ENCODE measurements at places on chromosomes 7 and 10.

DNA sequence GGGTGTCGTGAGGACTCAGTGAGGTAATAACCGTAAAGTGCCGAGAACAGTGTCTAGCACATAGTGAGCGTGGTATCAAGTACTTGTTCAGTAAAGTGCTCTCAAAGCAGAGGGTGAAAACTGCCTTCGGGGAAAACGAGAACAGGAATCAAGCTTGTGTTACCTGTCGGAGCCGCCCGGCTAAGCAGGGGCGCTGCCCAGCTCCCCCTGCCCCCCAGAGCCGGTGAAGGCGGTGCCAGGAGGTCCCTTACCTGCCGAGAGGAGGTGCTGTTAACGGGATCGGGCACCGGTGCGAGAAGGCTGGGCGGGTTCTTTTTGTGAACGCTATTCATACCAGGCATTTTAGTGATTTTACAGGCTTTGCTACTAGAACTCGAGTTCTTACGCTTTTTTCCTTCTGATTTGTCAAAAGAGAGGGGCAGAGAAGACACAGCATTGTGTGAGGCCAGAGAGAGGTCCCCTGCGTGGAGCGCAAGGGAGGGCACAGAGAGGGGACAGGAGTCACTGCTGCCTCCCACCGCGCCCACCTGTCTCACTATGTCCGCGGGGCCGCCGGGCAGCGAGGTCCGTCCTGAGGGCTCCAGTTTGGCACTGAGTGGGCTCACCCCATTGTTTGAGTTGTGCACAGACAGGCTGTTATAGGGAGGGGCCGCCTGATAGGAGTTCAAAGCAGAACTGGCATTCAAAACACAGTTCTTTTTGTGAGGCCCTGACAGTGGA lies 32.5 kb upstream of the EFCAB10 start:
- ATAC-seq, result no peak

DNA sequence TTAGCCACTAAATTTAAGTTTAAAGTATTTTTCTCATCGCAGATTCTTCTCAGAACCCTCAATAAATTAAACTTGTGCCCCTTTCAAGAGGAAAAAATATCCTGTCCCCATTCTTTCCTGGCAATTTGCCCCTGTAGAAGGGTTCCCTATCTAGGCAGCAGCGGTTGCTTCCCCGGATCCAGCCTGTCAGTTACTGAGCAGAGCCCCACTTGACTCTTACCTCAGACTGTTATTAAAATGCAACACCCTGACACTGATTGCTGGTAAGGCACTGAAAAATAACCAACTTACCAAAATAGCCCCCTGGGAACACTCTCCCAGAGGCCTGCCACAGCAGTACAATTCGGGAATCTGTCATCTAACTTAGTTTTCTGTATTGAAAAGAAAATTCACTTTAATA lies 13.9 kb downstream of the LMTK2 start:
- ATAC-seq, result no peak

- peak; percentile 79 for ATAC-seq
Measured at GRCh38 chr7:102811942-102812678, 63.3 kb downstream of the FAM185A start.

GRCh38 chr10:116082206-116082605 lies 190.8 kb downstream of the GFRA1 start:
- no peak for ATAC-seq

DNA sequence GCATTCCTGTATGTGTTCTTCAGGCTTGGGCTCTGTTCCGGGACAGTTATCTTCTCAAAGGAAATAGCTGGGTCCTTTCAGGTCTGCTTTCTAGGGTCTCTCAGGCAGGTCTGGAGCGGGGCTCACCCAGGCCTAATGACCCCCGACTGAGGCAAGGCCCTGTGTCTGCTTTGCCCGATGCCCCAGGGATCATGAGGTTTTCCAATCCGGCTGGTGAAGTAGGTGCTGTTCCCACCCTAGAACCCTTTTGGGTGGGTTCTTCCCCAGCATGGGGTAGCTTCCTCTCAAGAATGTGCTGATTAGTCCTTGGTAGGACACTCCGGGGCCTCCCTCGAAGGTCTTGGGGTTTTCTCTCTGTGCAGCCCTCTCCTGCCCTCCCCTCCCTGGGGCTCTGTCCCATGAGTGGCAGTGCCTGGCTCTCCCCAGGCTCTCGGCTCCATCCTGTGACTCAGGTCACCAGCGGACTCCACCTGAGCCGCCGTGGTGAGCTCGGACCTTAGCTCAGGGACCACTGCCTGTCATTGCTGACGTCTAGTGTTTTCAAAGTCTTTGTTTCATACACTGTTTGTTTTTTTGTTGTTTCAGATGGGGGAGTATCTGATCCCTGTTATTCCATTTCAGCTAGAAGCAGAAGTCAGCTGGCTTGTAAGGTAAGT lies 71.0 kb upstream of the NKX6-2 start:
- ATAC-seq, result no peak

DNA sequence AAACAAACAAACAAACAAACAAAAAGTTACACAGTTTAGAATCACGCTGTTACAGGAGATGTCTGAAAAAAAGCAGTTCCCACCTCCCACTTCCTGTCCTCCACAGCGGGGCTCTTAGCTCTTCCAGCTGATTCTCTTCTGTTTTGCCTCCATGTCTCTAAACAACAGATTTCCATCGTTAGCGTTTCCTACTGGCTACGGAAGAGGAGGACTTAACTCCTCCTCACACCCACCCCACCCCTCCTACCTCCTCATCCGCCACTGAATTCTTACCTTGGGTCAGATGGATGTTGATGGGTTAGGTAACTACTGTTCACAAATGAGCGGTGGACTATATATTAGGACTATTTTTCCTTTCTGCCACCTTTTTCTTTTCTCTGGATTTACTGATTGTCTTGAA lies 36.8 kb upstream of the NUB1 start:
- no peak for ATAC-seq

DNA sequence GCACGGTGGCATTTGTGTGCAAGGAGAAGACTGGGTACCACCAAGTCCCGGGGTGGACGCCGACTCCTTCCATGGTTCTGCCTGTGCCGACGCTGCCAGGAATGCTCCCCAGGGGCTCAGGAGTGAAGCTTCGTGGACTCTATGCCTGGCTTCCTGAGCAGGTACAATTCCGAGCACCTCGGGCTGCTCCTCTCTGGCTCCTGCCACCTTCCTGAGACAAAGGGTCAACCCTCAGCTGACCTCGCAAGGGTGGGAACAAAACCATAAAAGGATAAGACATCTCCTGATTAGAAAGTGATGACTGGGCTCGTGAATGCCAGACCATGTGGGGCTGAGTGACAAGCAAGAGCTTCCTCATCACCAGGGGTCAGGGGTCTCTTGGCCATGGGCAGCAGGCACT lies 31.8 kb downstream of the CALML3 start:
- ATAC-seq, result no peak

DNA sequence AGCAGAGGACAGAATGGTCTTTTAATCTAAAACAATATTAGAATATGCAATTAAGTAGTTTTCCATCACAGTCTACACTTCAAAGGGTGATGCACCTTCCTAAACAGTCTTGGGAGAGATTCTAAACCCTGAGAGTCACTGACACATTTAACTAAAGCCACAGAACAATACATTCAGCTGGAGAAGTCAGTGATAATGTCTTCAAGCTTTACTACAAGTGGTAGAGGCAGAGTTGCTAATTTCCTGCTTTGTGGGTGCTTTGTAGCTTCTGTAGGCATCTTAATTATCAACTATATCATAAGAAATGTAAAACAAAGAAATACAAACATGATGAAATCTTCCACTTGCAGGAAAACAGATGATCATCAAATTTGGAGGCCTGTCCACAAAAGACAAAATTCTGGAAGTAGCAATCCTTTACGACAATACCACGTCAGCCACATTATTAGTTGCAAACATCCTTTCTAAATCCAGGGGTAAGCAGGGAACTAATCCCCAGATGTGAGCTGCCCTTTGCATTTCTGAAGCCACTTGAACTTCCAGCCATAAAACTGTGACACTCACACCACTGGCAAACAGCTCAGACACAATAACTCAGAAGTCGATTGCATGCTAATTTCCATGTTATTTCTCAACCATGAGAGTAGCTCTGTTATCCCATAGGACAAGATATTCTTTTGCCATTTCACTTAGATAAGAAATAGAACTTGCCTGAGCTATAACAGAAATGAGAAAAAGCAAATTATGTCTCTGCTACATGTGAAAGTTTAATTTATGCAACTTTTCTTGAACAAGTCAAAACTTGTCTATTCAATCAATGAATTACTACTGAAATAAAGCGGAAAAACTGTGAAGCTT lies 212.2 kb downstream of the FAM107B start:
- ATAC-seq, result no peak

DNA sequence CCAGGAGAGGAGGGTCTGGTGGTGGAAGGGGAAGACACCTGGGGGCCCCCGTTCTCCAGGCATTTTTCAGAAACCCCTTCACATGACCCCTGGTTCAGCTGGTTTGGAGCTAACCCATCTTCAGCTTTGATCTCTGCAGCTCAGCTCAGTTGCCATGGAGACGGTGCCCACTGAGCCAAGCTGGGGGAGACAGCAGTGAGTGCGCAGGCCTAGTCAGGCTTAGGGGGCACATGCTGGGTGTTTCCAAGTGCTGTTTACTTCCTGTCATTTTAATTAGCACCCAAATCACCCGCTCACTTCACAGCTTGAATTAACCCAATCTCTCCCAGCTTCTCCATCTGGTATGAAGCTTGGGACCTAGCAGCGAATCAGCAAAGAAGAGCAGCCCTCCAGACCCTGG lies 9.0 kb downstream of the SPOCK2 start:
- no peak for ATAC-seq

- ATAC-seq, result no peak
Measured at GRCh38 chr10:35907548-35907947, 265.5 kb upstream of the FZD8 start.

- peak; percentile 86 for ATAC-seq
Measured at GRCh38 chr7:114048386-114049235, 129.8 kb upstream of the PPP1R3A start.

DNA sequence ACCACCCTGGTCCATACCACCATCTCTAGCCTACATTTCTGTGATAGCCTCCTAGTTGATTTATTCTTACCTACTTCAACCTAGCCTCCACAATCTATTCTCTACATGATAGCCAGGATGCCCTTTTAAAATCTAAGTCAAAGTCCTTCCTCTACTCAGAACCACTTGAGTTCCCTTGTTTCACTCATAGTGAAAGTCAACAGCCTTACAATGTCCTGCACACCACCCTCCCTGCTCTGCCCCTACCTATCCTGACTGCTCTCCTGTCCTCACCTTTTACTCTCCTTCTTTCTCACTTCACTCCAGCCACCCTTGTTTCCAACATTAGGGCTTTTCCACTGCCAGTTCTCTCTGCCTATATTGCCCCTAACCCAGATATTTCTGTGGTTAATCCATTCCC lies 146.7 kb downstream of the GRM3 start:
- no peak for ATAC-seq

- ATAC-seq, result peak; percentile 58
Measured at GRCh38 chr10:70381471-70382421, 679 bp downstream of the LRRC20 start.

- no peak for ATAC-seq
Measured at GRCh38 chr10:88076027-88076880, 212.8 kb downstream of the PTEN start.

DNA sequence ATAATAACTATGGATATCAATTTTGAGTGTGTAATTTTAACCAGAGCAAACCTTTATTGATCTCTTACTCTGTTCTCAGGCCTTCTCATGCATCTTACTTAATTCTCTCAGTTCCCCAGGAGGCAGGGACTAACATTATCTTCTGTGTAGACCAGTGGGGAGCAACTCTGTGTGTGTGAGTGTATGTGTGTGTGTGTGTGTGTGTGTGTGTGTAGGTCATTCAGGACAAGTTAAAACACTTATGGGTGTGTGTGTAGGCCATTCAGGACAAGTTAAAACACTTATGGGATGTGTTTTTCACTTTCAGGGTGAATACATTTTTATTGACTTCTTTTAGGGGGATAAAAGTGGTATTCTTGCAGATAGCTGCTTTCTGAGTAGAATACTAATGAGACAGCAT lies 145.0 kb downstream of the ADAM12 start:
- ATAC-seq, result no peak

DNA sequence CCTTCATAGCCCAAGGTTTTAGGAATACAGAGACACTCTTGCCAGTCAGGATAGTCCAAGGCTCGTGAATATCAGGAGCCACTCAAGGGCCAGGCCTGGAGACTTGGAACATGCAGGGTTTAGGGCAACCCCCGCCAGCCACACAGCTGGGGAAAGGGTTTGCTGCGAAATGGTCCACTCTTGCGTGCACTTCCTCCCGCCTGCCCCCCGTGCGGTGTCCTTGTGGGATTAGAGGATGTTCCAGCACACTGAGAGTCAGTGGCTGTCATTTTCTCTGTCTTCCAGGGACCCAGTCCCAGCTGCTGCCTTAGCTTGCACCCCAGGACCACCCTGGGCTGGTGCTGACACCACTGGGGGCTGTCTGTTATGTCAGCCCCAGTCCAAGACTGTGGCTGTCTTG lies 38.5 kb downstream of the POR start:
- ATAC-seq, result no peak

GRCh38 chr10:352476-353235 lies 217.4 kb downstream of the ZMYND11 start:
- ATAC-seq, result no peak

DNA sequence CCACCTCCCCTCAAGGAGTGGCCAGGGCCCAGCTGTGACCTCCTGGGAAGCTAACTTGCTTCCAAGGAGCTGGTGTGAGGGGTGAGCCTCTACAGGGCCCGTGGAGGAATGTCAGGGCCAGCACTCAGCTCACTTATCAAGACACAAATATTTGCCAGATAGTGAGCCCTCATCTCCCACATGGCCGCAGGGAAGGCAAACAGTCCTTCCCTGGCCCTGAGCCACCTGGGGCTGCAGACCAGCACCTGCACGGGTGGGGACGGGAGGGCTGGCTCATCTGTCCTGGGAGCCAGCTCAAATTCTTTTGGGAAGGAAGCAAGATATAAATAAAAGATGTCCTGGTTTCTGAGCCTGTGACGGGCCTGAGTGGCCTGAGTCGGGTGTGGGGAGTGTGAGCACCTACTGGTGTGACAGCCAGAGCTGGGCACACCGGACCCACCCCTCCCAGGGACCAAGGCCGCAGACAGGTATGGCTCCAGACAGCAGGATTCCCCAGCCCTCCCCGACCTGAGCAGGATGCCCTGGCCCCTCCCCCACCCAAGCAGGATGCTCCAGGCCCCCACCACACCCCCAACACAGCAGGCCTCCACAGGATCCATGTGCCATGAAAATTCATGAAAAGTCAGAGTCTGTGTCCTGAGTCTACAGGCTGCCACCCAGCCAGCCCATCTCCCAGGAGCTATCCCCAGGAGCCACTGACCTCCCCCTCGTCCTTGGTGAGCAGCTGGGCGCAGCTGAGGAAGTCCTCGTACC lies 148.0 kb downstream of the MAPK8 start:
- no peak for ATAC-seq

- ATAC-seq, result peak; percentile 98
Measured at GRCh38 chr7:111763221-111763801, 201.0 kb upstream of the IMMP2L start.

Data from SK-N-SH treated with all-trans-retinoic acid at 6 μM for 48 hours (cell line).